ENCODE measurements at places on chromosomes 2 and 18.

GRCh38 chr18:350953-351572 is 83.2 kb upstream of the THOC1 start:
- no peak for DNase-seq

- DNase-seq: peak; percentile 17
Measured at GRCh38 chr18:57837917-57838548, 34.9 kb upstream of the ATP8B1 start.

- DNase-seq: no peak
Measured at GRCh38 chr2:230671117-230671516, 41.5 kb upstream of the CAB39 start.

DNA sequence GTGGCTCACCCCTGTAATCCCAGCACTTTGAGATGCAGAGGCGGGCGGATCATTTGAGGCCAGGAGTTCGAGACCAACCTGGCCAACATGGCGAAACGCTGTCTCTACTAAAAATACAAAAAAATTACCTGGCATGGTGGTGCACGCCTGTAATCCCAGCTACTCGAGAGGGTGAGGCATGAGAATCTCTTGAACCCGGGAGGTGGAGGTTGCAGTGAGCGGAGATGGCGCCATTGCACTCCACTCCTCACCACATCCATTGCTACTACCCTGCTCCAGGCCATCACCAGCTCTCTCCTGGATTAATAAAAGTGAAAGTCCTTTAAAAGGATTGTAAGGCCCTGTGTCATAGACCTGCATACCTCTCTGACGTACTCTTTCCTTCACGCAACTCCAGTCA is 1.2 kb downstream of the RMP24 start:
- DNase-seq: no peak

DNA sequence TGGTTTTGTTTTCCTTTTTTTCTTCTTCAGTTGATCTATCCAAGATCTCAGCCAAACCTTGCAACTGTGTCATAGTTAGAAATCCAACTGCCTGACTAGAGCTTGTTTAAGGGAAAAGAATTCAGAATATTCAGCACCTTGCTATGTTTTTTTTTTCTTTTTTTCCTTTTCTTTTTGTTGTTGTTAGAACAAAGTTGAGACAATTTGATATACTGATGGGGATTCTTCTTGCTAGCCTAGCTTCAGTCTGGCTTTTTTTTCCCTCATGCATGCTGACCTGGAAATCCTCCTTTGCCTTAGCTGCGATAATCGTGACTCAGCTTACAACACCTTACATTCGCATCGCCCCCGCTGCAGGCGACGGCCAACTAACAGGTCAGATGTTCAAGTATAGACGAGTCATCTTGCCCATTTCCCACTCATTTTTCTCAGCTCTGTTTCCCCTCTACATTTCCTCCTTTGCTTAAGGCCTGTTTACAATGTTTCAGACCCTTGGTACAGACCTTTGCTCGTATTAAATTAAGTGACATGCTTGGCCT is 487.2 kb upstream of the RAB12 start:
- DNase-seq: no peak

- no peak for DNase-seq
Measured at GRCh38 chr2:101063352-101064124, 61.4 kb downstream of the RPL31 start.

GRCh38 chr18:42574871-42575270 is 540.6 kb downstream of the RIT2 start:
- DNase-seq: no peak

GRCh38 chr2:227117027-227117426 is 47.0 kb downstream of the COL4A4 start:
- DNase-seq: no peak

DNA sequence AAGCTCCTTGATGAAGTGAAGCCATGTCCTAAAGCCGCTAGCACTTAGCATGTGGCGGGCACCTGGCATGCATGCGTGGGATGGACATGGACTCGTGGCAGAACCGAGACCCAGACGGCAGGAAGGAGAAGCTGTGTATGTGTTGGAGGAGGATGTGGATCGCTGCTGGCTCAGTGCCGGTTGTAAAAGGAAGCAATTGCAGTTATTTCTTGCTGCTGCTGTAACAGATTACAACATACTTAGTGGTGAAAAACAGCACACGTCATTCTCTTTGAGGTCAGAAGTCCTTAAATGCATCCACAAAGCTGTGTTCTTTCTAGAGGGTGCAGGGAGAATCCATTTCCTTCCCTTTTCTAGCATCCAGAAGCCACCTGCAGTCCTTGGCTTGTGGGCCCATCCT is 74.6 kb downstream of the AGAP1 start:
- DNase-seq: no peak

- DNase-seq: no peak
Measured at GRCh38 chr18:55339990-55340389, 248.0 kb downstream of the TCF4 start.

GRCh38 chr2:25041307-25041927 is 459 bp upstream of the EFR3B start:
- peak; percentile 90 for DNase-seq

DNA sequence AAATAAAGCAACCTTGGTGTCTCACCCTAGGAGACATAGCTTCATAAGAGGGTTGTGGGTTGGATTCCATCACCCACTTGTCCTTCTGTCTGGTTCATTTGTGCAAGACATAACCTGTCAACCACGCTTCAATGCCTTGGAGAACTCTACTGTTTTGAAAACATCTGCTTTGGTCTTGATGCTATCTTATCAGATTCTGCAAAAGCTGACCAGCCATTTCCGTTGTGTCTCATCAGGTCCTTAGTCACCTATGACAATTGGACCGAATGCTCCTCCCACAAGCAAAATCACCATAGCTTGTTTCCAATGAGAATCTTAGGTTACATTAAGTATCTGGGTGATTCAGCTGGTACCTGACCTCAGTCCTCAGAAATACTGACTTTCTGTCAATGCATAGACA is 35.4 kb downstream of the STAT4 start:
- no peak for DNase-seq

- no peak for DNase-seq
Measured at GRCh38 chr2:241289597-241289996, 25.9 kb downstream of the HDLBP start.

DNA sequence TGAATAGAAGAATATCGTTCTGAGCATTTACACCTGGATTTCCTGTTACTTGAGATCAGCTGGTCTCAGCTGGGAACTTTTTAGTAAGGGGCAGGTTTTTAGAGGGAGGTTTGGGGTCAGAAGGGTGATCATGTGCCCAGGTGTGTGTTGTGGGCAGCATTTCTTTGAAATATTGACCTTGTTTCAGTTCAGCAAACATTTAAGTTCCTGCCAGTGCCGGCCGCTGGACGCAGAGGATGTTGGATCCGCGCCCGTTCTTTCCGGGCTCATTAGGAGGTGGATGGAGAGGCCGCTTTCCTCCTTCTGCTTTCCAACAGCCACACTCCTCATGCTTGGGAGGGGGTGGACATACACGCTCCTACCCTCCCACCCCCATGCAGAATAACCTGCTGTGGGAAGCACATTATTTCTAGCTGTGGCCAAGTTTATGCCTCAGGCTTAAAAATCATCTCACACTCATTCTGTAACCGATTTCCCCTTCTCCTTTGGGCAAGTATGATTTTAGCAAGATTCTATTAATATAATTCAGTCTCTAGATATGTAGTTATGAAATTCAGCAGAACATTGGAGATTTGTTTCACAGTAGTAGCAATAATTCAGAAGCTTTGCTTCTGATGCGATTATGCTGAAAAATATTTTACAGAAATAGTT is 131.4 kb downstream of the ZNF236 start:
- peak; percentile 98 for DNase-seq

- DNase-seq: no peak
Measured at GRCh38 chr2:211133766-211134165, 577.4 kb downstream of the CPS1 start.

DNA sequence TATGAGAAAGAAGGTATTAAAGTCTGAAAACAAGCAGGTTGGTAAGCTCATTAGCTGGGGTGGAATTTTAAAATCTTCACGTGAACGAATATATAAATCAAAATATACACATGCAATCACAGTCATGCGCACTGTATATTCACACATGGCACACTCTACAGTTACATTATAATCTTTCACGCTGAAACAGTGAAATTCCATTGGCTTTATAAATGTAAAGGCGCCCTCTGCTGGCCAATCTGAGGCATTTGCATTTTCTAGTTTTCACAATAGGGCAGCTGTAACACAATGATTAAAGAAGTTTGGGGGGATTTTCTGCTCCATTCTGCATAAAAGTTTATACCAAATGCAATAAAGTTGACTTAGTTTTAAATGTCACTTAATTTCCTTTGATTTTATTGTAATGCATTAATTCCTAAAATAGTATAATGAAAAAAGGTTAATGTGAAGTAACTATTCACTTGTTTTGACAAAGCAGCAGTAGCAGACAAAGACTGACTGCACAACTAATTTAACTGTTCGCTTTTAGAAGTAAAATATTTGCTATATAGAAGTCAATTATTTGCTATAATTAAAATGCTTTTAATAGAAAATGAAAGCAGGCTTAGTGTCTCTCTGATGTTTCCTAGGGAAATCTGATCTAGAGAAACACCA is 17.2 kb downstream of the IFIH1 start:
- peak; percentile 60 for DNase-seq

GRCh38 chr2:147989809-147990403 is 30.6 kb downstream of the ORC4 start:
- peak; percentile 18 for DNase-seq

- no peak for DNase-seq
Measured at GRCh38 chr2:241768251-241768711, 8.3 kb upstream of the GAL3ST2 start.

DNA sequence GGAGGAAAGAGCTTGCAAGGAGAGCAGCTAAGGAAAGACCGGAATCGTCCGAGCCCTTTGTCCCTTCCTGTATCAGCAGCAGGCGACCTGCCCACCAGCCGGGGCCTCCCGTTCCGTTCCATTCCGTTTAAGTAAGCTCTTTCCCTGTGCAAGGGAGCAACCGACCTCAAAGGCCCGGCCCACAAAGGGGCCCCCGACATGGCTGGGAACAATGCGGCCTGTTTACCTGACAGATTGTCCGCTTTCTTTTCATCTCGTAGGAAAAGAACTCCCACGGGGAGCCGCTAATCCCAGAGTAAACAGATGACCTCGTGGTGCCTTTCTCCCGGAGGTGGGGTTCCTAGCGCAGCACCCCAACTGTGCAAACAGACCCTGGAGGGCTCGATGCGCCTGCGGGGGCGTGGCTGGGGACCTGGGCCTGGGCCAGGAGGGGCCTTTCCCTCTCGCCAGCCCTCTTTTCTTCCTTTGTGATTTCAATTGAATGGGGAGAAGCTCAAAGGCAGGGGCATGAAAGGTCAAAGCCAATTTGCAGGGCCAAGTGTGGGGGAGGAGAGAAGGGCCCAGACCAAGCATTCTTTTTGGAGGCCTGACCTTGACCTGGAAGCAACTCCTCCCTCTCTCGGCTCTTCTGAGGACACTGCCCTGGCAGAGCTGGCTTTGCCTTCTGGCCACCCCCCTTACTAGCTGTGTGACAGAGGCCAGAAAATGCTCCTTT is 120.2 kb downstream of the INHBB start:
- DNase-seq: no peak

DNA sequence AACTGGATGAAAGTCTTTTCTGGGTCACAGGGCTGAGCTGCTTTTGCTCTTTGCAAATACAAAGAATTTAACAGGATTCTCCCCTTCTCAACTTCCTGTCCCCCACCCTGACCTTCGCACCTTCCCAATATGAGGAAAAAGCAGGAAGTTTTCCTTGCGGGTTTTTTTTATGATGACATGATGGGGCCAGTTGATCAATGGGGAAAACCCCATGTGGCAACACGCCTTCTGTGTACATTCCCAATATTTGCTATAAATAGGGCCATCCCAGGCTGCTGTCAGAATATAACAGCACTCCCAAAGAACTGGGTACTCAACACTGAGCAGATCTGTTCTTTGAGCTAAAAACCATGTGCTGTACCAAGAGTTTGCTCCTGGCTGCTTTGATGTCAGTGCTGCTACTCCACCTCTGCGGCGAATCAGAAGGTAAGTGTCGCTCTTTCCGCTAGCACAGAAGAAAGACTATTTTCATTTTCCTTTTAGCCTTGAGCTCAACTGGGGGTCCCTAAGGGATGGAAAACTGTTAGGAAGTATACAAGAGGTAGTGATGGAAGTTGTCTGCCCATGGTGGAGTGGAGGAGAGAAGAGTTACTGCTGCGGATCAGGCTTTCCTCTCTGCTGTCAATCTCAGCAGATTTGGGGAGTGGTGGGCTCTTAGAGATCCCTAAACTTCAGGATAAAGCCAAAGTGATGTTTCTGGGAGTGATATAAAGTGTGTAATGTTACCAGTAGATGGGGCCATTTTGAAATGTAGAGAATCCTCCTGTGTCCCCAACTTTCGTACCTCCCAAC is at the start of gene CCL20:
Gene CCL20, plus strand, starts transcription at position 281 of the 792 bp plus-strand sequence. Its CDS starts 70 bp downstream, at position 351.
- no peak for DNase-seq

DNA sequence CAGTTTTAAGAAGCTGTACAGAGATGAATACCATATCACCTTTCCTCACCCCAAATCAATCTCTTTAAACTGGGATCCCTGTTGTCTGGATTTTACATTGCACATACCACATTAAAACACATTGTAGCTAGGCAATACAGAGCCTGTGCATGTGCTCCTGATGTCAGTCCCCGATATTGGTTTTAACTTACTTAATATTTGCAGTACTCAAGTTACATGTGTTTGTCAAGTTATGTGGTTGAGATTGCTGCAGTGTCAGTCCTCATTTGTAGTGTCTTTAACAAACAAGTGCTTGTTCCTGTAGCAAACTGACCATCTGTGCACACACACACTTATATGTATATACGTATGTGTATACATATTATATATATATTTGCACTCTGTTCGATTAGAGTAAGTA is 10.4 kb upstream of the UBE2E3 start:
- DNase-seq: no peak
